Pulmonary artery endothelial cell (primary cell): ENCODE measurements at places on chromosomes 7 and 10. TPM values are rescaled to one million over a fixed set of nuclear protein-coding genes. Genes with fewer than 3 reads are reported as not detected.

DNA sequence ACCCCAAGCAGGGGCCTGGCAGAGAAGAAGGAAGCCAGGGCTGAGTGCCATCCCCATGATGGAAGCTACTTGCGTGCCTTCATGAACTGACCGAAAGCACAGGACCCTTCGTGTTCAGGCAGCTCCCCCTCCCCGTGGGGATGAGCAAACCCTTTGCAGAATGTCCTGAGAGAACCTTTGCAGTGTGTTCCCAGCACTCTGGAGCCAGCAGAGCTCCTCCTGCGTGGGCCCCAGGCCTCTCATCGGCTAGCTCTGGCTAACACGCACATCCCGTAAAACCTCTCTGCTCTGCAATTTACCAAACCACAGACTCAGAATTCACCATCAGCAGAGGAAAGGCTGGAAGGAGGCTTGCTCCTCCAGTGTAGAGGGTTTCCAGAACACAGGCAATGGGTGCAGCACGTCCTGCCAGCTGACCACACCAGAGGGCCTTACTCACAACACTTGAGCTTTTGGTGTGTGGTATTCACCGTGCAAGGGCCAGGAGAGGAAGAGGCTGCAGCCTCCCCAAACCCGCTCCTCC is 3.1 kb downstream of the SH3PXD2A start:
- DNase-seq: no peak

DNA sequence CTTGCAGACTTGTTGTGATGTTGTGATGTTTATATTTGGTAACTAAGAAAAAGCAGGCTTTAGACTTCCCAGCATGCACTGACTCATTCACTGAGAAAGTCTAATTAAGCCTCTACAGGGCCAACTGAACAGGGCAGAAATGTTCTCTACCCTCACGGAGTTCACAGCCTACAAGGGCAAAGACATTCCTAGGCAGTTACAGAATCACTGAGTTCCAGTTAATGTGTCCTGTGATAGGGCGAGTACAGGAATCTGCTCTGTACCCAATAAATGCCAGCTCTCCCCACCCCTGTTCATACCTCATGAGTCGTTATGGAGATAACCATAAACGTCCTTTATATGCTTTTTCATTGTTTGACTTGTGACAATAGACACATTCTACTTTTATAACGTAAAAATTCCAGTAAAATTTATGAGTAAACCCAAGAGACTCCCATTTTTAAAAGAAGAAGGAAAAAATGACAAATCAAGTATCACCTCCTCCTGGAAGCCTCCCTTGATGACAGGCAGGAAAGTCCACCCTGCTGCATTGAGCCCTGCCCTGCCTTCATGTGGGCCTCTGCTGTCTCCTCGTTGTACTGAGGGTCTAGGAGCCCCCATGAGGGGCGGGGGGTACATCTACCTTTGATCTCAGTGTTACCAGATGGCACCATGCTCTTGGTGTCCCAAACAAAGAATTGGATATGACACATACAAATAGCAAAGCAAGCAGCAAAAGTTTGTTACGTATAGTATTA is 14.3 kb downstream of the MUC12 start:
- no peak for DNase-seq

DNA sequence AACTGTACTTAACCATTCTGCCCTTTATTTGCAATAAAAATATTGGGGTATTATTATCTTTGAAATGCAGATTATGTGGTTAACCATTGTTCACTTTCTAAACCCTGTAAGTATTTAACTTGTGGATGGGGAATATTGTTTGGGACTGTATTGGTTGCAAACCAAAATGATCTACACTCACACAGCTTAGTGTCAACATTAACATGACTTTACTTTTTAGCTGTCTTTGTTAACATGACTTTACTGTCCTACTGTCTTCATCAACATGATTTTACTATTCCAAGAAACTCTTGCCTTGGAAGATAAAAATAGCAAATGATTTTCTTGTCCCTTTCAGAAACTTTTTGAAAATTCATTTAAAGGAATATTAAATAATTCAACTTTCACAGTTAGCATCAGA is 471.5 kb downstream of the GFRA1 start:
- DNase-seq: no peak

- DNase-seq: peak; percentile 26
Observed at GRCh38 chr10:121736315-121737130, 138.3 kb upstream of the FGFR2 start.

DNA sequence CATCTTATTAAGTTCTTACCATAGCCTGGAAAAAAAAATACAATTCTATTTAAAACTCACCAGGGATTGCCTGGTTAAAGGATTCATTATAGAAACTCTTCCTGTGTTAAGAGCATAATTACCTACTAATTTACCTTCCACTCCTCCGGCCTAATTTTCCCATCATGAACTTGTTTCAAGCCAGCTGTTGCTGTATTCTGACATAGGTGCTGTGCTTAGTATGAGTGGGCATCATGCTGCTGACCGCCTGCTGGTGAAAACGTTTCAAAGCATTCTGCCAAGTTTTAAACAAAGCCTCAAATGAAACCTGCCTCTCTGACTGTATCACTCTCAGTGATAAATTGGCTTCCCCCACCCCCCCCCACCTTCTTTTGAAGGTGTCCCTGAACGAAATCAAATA is 47.8 kb upstream of the KCNMA1 start:
- no peak for DNase-seq

DNA sequence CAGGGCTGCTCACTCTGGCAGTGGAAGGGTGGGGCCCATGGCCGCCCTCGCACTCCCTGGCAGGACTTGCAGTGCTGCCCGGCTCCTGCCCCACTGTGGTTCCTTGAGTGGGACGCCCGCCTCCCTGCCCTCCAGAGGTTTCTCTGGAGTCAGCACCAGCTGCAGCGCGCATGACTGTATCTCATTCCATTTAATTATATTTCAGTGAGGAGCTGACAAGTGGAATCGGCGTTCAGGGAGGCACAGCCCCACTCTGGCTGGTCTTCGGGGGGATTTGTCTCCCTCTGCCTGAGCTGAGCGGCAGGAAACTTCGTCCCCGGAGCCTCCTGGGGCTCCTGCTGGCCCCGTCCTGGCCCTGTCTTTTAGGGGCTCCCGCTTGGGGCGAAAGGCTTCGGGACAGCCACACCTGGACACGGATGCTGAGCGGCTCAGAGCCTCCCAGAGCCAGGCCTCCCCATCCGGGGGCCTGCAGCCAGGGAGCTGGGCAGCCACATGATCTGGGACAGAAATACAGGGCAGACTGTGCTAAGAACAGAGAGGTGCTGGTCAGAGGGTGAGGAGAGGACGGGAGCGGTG is 75.3 kb upstream of the NKX6-2 start:
- DNase-seq: no peak

DNA sequence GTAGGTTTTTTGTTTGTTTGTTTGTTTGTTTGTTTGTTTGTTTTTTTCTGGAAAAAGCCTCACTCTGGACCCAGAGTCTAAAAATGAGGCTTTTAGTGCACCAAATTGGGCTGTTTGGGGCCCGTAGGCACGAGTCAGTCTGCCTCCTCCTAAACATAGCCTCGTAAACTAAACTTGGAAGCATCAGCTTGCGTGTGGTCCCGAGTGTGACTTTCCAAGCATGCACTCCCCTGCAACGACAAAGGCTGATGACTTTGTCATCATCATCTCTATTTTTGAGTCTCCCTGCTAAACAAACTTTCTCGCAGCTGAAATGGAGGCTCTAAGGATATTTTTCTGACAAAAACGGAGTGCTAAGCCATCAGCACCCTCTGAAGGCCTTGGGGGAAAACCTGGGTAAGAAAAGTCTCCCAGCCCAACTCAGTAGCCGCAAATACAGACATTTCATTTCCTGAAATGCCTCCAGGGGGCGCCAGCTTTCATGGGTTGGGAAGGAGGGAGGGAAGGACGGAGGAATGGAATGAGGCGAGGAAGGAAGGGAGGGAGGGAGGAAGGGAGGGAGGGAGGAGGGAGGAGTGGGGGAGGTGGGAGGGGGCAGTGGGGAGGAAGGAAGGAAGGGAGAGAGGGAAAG is 245.9 kb downstream of the KCNMA1 start:
- DNase-seq: peak; percentile 39

DNA sequence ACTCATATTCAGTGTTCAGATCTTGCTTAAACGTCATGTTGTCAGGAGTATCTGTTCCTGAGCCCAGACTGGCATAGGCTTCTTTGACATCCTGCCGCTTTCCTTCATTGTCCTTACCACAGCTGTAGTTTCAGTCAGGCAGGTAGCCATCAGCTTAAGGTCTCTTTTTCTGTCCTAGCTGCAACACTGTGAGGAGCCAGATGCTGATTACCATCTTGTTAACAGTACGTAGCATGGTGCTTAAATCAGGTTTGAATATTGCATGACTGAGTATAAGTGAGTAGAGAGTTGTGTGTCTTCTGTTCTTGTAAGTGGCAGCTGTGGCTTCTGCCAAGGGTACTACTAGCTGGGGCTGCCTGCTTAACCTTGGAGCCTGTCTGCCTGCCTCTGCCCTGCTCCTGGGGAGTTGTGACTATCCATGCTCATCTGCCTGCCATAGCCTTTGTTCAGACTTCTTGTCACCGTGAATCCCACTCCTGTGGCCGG is 92.6 kb downstream of the MAPK8 start:
- DNase-seq: no peak

- DNase-seq: no peak
Observed at GRCh38 chr10:13593535-13593934, 6.8 kb downstream of the PRPF18 start.

- DNase-seq: no peak
Observed at GRCh38 chr7:84841809-84842208, 345.0 kb downstream of the SEMA3D start.

DNA sequence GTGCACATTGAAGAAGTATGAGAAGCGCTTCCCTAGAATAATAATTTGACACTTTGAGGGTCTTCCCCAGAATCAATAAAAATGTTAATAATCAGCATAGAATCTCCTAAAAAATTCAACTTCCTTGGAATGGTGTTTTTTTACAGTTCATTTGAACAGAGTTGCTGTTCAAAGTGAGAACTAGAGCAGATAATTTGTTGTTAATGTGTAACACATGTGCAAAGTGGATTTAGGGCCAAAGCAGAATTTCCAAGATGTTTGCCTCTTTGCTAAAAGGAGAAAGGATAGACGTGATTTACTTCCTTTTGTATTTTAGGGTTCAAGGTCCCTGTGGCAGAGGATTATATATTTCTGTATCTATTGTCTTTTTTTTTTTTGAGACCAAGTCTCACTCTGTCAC is 73.8 kb downstream of the ZNF277 start:
- DNase-seq: no peak

CFAP43 gene
- total RNA-seq: 0.07 TPM in 2 replicates

CALML3 gene
- not detected in 2 replicates for total RNA-seq

ADARB2 gene
- not detected in 2 replicates for total RNA-seq

TLX1 gene
- total RNA-seq: 0.60 and 1.8 TPM in 2 replicates

DIP2C gene
- total RNA-seq: 1.8 and 5.1 TPM in 2 replicates

MYOZ1 gene
- total RNA-seq: not detected in 2 replicates

ACADSB gene
- 4.5 and 5.7 TPM in 2 replicates for total RNA-seq

TACC2 gene
- 6.1 and 9.7 TPM in 2 replicates for total RNA-seq

PDK4 gene
- total RNA-seq: 5.9 and 13.2 TPM in 2 replicates
